ENCODE measurements at places on chromosomes 16 and 17.

GRCh38 chr16:88866151-88866920 lies at the start of gene PABPN1L:
Gene PABPN1L, minus strand, starts transcription at chr16:88866660. Its CDS starts 54 bp downstream, at chr16:88866606.
- DNase-seq = no peak

GRCh38 chr16:9235867-9236266 lies 144.4 kb downstream of the HAPSTR1 start:
- DNase-seq = no peak

- DNase-seq = no peak
Observed at GRCh38 chr17:5557485-5557884, 26.8 kb downstream of the NLRP1 start.

GRCh38 chr17:80596760-80597608 lies 52.3 kb downstream of the RPTOR start:
- DNase-seq = no peak

DNA sequence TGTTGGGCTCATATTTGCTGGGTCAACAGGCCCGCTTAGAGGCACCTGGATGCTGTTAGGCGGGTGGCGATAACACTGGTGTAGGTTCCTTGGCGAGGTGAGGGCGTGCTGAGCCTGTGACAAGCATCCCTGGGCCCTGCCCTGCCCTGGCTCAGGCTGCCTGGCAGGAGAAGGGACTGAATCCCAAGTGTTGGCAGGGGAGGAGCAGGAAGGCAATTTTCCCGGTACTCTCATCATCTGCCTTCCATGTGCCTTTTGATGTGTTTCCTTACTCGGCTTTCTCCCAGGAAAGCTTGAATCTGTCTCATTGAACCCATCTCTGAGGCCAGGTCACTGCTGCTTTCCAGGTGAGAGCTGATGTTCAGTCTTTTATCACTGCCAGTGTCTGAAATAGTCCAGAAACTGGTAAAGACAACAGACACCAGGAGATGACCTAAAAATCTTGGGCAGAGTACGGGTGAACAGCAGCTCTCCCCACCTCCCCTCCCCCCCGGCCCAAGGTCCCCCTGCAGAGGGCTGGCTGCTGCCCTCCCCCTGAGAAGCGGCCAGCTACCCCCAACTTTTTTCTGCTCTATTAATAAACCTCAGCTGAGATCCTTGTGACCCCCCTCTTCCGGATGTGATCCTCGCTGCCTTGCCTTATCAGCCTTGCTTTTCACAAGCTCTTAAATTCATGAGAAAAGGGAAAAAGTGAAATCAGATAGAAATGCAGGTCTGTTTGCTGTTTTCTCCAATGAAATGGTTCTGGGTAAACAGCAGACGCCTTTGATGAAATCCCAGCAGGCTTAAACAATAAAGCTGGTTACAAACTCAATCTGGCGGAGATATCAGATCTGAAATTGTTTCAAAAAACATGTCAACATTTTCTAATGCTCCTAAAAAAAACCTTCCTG lies 29.0 kb downstream of the RTN4RL1 start:
- no peak for DNase-seq

- DNase-seq = no peak
Observed at GRCh38 chr17:14693382-14693781, 392.5 kb downstream of the HS3ST3B1 start.

- DNase-seq = no peak
Observed at GRCh38 chr16:2194166-2194834, 2.1 kb downstream of the CASKIN1 start.

GRCh38 chr17:82912484-82913089 lies 72.8 kb upstream of the ZNF750 start:
- no peak for DNase-seq

DNA sequence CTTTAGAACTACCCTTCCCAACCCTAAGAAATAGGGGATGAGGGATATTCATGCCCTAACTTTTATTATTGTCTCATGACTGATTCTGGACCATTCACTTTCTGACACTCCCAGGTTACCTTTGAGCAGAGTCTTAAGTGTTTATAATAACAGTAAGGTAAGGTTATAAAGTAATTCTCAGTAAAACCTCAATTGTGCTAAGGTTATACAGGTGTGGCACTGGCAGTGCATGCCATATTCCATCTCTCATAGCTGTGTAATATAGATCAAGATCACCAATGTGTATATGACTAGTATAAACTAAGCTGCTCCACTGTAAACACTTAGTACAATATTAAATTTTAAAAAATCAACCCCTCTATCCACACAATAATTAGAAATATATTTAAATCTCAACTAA lies 89.1 kb downstream of the KCNJ2 start:
- no peak for DNase-seq

DNA sequence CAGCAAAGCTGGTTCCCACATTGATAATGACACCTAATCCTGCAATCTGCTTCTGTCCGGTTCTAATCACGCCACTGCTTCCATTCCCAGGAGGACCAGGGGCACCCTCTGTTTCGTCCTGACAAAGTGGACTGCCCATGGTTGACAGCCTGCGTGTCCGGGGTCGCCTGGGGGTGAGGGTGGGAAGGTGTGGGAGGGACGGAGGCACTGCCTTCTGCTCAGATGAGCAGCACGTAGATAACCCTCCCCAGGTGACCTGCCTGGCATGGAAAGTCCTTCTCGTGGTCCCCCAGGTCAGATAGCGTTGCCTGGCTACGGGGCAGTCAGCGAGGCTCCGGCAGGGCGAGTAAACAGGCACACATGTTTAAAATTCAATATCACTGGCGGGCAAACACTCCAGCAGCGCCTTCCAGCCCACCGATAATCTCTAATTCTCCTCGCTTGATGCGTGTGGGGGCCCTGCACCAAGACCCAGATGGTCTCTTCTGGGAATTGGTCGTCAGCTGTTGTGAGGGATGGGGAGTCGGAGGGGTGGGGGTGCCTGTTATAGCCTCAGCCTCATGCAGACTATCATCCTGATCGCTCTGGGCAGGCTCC lies 132.2 kb downstream of the RAP1GAP2 start:
- DNase-seq = no peak

DNA sequence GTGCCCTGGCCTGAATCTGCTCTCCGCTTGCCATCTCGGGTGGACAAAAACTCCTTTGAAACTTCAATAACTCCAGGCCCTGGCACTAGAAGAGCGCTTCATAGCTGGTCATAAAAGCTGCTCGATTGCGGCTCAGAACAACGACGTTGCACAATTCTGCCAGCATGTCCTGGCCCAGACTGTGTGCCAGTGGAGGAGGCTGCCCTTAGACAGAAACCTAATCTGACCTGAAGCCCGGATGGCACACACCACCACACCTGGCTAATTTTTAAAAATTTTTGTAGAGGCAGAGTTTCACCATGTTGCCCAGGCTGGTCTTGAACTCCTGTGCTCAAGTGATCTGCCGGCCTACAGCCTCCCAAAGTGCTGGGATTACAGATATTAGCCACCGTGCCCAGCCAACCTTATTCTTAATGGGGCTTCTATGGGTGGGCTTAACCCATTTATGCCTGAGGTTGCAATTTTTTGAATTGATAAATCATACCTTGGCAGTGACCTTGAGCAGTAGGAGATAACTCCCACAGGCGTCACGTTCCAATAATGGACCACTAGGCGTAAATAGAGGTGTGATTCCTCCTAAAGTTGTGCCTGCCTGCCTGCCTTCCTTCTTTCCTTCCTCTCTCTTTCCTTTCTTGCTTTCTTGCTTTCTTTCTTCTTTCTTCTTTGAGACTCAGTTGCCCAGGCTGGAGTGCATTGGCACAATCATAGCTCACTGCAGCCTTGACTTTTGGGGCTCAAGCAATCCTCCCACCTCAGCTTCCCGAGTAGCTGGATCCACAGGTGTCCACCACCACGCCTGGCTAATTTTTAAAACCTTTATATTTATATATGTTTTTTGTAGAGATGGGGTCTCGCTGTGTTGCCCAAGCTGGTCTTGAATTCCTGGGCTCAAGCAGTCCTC lies 1.1 kb upstream of the PPL start:
- DNase-seq = no peak

DNA sequence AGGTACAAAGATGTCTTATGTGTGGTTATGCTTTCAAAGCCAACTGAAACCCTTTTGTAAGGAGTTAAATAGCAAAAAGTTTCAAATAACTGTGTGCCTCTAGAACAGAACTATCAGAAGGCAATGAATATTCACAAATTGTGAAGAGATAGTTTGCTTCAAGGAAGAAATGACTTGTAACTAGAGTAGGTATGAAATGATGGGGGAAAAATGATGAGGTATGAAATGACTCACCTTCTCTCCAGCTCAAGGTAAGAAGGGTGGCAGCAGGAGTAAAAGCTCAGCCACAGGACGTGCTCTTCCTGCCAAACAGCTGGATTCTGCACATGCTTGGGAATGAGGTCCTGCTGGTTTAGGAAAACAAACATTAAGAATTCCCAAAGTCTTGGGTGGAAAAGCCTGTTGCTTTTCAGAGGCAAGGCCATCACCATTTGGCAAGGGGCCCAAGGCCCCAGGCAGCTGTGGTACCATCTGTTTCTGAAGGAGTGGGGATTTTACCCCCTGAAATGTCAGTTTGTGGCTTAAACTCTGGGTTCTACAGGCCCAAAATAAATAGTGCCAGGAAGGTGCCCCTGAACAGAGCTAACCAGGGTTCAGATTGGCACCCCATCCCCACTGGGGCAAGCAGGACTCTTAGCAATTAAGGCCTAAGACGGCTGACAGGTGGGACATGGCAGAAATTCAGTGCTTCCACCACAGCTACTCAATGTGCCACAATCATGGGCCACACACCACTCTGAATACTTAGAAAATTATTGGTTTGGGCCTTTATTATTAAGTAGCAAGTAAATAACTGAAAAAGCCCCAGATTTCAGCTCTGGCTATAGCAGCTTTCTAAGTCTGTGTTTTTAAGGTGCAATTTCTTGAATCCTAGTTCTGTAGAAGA lies 13.3 kb downstream of the HERPUD1 start:
- no peak for DNase-seq

DNA sequence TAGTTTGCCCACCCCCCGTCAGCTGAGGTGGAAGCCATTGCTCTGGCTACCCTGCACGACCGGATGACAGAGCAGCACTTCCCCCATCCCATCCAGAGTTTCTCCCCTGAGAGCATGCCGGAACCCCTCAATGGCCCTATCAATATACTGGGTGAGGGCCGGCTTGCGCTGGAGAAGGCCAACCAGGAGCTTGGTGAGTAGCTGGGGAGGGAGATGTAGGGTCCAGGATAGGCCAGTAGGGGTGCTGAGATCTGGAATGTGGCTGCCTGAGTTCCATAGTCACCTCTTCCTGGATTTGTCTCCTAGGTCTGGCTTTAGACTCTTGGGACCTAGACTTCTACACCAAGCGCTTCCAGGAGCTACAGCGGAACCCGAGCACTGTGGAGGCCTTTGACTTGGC lies 6.4 kb downstream of the PFAS start:
- DNase-seq = no peak

GRCh38 chr17:57739402-57740234 lies 5.5 kb downstream of the CCDC182 start:
- DNase-seq = no peak

DNA sequence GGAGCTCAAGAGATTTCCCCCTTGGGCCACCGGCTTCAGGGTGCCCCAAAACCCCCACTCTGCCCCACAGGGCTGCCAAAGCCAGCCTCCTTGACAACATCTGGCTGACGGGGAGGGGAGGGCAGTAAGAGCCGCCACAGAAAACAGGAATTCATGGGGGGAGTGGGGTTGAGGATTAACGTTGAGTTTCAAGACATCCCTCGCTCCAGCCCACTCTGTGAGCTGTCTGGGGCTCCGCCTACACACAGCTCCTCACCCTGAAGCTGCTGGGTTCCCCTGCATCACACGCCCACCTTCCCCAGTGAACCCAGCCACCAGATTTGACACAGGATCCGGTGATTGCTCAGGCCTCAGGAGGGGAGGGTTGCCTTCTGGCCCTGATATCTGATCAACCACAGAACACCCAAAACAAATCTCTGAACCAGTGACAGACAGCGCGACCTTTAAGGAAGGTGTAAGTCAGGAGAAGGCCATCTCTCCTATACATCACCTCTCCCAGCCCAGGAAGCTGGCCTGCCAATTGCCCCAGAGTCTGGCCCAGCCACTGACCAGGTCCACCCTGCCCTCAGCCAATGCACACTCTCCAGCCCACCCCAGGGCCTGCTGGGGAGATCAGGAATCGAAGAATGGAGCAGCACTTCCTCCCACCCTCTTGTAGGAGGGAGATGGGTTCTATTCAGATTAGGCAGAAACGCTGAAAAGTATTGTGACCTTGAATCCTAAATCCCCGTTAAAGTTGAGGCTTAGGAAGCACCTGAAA lies 132.1 kb downstream of the CLEC16A start:
- no peak for DNase-seq

- no peak for DNase-seq
Observed at GRCh38 chr16:57624044-57624688, 4.3 kb upstream of the ADGRG1 start.

- DNase-seq = no peak
Observed at GRCh38 chr17:38464723-38465390, 36.6 kb downstream of the ARHGAP23 start.

GRCh38 chr16:53872248-53873221 lies 168.6 kb downstream of the FTO start:
- no peak for DNase-seq

DNA sequence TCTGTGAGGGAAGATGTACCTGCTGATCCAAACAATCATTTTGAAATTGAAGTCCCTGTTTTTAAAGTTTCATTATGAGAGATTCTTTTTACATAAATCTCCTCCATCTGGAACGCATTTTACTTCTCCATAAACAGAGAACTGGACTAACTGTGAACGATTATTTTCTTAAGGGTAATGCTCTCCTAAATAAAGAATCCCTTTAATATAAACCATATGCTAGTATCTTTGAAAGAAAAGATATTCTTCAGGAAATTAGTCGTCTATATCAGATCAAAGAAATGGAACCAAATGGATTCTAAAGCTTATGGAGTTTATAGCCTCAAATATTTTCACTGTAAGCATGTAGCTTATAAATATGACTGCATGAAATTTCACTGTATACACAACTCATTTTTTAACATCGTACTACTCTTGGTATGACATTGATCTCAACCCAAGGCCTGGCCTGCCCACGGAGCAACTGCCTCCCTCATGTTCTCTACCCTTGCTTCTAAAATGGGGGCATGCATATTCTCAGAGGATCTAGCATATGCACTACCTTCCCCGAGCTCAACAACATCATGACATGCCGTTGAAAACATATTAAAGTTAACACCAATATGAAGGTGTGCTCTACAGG lies 66.4 kb downstream of the MYH10 start:
- DNase-seq = no peak

DNA sequence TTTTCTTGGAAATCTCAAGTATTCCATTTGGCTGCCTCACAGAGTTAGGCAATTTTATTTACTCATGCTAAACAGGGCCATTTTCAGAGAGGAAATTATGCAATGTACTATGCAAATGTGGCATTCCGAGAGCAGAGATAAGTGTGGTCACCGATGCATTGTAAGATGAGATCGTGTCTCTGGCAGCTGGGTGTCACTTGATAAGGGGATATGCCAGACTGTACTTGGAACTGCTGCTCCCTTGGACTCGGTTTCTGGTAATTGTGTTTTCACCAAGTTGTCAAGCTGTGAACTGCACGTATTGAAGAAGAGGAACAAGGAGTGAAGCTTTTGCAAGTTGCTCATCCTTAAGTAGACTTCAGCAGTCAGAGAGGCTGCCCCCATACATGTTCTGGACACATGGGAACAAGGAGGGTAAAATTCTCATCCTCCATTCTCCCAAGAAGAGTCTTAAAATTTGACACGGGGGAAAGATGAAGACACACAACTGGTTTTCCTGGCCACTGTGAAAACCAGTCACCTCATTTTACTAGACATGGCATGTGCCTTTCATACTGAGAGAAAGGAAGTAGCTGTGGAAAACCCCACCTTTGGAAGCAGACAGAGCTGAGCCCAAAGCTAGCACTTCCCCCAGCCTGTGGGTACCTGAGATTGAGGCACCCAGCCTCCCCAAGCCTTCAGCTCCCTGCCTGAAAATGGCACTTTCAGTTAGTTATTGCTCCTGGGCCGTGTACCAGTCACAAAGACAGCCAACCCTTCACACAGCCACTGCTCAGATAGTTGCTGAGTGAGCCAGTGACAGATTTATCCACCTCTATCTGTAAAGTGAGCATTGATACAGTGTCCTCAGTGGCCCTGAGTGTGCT lies 150.7 kb downstream of the SOCS1 start:
- DNase-seq = no peak

Data from stimulated activated CD8-positive, alpha-beta memory T cell treated with anti-CD3 and anti-CD28 coated beads, Interleukin-4, amount 100 ng/mL, for 1 hour (primary cell).